ENCODE measurements at places on chromosomes 13 and 19.

- no peak for DNase-seq
These were observed 99.4 kb downstream of the DNAJC15 start for GRCh38 chr13:43122791-43123190.

GRCh38 chr13:113508521-113509254 is 18.2 kb upstream of the DCUN1D2 start:
- no peak for DNase-seq

- DNase-seq, result no peak
These were observed 523.5 kb upstream of the MIR17HG start for GRCh38 chr13:90824032-90824431.

GRCh38 chr19:31678421-31678820 is 329.2 kb upstream of the TSHZ3 start:
- no peak for DNase-seq

DNA sequence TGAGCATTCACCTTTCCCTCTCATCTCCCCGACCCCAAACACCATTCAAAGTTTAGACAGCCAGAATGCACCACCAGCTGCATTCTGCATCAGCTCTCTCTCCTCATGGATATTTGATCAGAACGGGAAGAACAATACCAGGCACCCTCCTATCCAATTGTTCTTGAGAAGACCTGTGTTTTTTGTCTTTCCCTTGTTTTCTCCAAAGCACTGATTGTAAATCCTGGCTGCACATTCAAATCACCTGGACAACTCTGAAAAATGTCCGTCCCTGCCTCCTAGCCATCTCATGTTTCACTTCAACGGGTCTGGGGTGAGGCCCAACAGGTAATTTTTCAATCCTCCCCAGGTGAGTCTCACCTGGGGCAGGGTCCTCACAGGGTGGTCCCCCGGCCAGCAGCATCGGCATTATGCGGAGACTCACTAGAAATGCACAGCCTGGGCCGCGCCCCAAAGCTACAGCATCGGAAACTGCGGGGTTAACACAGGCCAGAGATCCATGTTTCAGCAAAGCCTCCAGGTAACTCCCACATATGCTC is 5.5 kb downstream of the IRS2 start:
- DNase-seq, result no peak

- no peak for DNase-seq
These were observed 80.0 kb downstream of the GPR12 start for GRCh38 chr13:26680572-26680971.

GRCh38 chr13:98878486-98879126 is 99.3 kb downstream of the DOCK9 start:
- DNase-seq, result no peak
